Type B pancreatic cell (in vitro differentiated cells): ENCODE measurements at places on chromosomes 7 and 10. TPM values are rescaled to one million over a fixed set of nuclear protein-coding genes. Genes with fewer than 3 reads are reported as not detected.

- DNase-seq: no peak
Observed at GRCh38 chr10:96082748-96083147, 39.4 kb downstream of the CCNJ start.

GRCh38 chr7:155950898-155951553, 138.8 kb upstream of the SHH start:
- no peak for DNase-seq

- no peak for DNase-seq
Observed at GRCh38 chr7:70582927-70583895, 548.7 kb upstream of the GALNT17 start.

ZNF722 gene
- not detected in 2 replicates for total RNA-seq

HPSE2 gene
- total RNA-seq: 0.10 and 19.8 TPM in 2 replicates
